ENCODE measurements at places on chromosomes 5 and 9. TPM values are rescaled to one million over a fixed set of nuclear protein-coding genes. Genes with fewer than 3 reads are reported as not detected.

The CDC20B gene
- total RNA-seq = not detected

GRCh38 chr5:98906756-98907355 is 22.0 kb downstream of the CHD1 start:
- peak; percentile 40 for DNase-seq

The CCL19 gene
- total RNA-seq = not detected

DNA sequence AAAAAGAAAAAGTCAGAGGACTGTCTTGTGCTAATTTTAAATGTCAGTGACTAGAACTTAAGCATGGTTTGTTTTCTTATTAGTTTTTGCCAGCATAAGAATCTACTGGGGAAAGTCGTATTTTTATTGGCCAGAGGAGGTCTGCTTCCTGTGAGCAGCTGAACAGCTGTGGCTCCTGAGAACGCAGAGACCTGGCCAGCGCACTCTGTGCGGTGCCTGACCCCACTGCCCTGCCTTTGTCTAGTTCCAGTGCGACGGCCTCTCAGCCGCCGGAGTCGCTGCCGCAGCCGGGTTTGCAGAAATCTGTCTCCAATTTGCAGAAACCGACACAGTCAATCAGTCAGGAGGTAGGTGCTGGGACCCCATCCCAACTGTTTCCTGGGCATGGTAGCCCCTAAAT is 42.5 kb downstream of the PRRC2B start:
- DNase-seq = no peak

- no peak for DNase-seq
These were observed 58.4 kb downstream of the PSMB7 start for GRCh38 chr9:124356745-124357390.

DNA sequence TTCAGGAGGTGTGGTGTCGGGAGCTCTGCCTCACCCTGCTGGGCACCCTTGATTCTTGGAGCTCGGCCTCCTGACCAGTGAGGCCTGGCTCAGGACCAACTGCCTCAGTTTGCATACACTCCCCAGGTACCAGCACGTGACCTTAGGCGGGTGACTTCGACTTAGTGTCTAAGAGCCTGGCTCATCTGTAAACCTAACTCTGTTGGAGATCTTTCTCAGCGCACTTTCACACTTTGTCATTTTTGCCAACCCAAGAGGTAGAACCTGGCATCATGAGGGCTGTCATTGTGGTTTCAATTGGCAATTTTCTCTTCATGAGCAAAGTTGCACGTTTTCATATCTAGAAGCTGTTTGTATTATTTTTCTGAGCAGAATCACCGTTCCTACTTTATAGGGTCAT is 13.4 kb upstream of the WNK2 start:
- no peak for DNase-seq

DNA sequence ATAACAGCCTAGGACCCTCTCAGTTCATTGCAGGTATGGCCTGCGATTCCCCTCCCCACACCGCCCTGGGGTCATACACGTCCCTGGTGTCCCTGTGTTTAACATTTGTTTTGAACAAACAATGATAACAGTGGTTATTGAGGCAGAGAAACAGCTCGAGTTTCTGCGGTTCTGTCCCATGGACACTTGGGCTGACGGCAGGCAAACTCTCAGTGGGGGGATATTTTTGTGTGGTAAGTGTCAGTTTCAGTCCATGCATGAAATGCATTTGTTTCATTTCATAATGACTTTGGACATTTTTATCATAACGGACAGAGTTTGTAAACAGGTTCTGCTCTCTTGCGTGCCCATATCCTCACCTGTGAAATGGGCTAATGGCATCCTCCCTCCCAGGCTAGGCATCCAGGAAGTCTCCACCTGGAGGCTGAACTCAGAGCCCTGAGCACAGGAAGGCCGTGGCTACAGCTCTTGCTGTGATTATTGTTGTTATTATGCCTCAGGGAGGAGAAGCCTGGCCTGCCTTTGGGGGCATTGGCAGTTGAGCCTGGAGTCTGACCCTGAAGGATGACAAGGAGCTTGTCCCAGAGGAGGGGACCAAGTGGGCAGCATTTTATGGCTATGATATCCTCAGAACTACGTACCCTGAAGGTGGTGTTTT is 190.9 kb downstream of the GADD45G start:
- DNase-seq = no peak

GRCh38 chr9:5931657-5932056 is 41.0 kb downstream of the MLANA start:
- no peak for DNase-seq
